ENCODE measurements at places on chromosomes 1 and 21. TPM values are rescaled to one million over a fixed set of nuclear protein-coding genes. Genes with fewer than 3 reads are reported as not detected.

DNA sequence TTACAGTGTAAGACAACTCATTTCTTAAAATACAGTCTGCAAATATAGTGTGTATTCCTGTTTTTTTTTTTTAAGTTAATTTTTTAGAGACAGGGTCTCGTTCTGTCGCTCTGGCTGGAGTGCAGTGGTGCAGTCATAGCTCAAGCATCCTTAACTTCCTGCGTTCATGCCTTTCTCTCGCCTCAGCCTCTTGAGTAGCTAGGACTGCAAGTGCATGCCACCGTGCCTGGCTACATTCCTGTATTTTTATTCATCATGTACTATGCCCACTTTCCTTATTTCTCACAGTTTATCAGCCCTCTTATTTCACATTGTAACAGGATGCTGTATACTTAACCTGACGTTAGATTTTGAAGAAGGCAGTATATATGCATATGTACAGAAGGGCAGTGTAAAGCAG, 26.7 kb downstream of the MIER1 start:
- DNase-seq = no peak

GRCh38 chr1:24909388-24909898, 20.6 kb downstream of the RUNX3 start:
- peak; percentile 65 for DNase-seq

DNA sequence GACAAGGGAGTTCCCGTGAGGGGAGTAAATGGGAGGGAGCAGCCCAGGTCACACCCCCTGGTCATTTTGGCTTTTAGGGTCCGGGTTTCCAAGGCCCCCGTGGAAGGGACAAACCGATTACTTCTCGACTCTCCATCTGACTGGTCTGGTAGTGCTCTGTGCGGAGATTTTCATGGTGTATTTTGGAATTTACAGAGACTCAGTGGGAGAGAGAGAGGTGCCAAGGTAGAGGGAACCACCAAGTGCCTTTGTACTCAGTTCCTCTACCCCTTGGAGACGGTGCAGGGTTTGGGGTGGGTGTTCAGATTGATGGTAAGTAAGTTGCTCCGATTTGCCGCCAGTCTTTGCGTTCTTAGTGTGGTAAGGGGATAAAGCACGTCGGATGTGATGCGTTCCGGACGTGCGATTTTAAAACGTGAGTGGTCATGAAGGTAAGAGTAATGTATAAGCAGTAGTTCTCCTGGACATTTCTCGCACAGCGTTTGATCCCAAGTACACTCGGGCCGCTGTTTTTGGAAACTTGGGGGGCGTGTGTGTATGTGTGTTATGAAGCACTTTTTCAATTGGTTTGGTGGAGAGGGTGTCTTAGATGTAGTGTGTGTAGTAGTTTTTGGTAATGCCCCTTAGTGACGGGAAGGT, 682 bp downstream of the SUCO start:
- peak; percentile 25 for DNase-seq

DNA sequence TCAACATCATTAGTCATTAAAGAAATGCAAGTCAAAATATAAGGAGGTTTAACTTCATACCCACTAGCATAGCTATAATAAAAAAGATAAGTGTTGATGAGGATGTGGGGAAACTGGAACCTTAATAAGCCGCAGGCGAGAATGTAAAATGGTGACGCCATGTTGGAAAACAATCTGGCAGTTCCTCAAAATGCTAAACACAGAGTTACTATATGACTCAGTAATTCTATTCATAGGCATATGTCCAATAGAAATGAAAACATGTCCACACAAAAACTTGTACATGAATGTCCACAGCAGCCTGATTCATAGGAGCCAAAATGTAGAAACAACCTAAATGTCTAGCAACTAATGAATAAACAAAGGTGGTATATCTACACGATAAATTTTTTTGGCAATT, 23.2 kb downstream of the DDX59 start:
- DNase-seq = no peak

GRCh38 chr1:235416662-235417049, 49.4 kb downstream of the TBCE start:
- DNase-seq = peak; percentile 68

DNA sequence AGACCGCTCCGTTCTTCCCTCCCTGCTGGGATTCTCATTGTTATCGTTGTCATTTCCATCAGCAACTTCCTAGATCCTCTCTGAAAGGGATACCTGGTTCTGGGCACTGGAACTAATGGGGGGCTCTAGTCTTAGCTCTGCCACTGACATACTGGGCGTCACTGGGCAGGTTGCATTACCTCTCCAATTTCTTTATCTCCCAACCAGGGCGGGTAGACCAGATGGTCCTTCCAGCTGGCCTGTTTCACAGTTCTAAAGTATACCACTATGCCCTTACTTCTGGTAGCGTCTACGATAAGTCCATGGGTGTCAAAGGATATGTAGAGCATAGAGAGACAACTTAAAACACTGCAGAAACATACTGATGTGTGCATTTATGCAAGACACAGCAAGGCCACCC, 1.4 kb downstream of the GPR37L1 start:
- DNase-seq = no peak

DNA sequence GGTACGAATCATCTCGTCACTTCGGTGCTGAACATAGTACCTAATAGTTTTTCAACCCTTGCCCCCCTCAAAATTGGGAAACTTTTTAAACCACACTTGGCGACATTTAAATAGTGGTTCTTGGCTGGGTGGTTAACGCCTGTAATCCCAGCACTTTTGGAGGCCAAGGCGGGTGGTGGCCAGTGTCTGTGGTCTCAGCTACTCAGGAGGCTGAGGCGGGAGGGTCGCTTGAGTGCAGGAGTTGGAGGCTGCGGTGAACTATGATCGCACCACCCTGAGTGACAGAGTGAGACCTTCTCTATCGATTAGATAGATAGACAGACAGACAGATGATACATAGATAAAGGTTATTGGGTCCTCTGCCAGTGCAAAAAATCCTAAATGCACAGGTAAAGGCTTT, 55.5 kb upstream of the RASAL2 start:
- no peak for DNase-seq

GRCh38 chr1:196513821-196514220, 94.4 kb downstream of the KCNT2 start:
- no peak for DNase-seq

GRCh38 chr1:26373789-26374188, 1.2 kb upstream of the ZNF683 start:
- DNase-seq = no peak

- no peak for DNase-seq
Measured at GRCh38 chr1:27592931-27593677, 10.8 kb downstream of the AHDC1 start.

- DNase-seq = no peak
Measured at GRCh38 chr1:82160036-82160435, 359.3 kb downstream of the ADGRL2 start.

DNA sequence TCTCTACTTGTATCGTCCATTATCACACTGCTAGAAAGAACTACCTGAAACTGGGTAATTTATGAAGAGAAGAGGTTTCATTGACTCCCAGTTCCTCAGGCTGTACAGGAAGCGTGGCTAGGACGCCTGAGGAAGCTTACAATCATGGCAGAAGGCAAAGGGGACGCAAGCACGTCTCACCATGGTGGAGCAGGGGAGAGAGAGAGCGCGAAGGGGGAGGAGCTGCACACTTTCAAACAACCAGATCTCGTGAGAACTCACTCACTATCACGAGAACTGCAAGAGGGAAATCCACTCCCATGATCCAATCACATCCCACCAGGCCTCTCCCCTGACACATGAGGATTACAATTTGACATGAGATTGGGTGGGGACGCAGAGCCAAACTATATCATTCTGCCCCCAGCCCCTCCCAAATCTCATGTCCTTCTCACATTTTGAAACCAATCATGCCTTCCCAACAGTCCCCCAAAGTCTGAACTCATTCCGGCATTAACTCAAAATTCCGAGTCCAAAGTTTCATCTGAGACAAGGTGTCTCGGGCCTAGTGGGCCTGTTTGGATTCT, 8.0 kb downstream of the MMEL1 start:
- no peak for DNase-seq

DNA sequence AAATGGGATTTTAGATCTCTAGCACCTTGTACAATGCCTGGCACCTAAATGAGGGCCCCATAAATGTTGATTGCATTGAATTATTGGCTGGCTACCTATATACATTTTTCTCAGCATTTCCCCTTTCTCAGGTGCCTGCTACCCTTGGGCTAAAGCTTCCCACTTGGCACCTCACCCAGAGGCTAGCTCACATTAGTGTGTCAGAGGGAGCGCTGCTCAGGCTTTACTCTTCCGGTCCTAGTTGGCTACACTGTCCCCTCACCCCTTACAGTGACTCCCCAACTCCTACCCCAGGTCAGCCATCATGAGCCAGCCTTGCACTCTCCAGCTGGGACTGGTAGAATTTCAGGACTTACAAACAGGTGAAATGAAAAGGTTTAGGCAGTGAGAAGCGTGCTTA, 9.5 kb downstream of the TRAF5 start:
- no peak for DNase-seq

- DNase-seq = peak; percentile 79
Measured at GRCh38 chr21:38352536-38353219, 95.9 kb downstream of the KCNJ15 start.

DNA sequence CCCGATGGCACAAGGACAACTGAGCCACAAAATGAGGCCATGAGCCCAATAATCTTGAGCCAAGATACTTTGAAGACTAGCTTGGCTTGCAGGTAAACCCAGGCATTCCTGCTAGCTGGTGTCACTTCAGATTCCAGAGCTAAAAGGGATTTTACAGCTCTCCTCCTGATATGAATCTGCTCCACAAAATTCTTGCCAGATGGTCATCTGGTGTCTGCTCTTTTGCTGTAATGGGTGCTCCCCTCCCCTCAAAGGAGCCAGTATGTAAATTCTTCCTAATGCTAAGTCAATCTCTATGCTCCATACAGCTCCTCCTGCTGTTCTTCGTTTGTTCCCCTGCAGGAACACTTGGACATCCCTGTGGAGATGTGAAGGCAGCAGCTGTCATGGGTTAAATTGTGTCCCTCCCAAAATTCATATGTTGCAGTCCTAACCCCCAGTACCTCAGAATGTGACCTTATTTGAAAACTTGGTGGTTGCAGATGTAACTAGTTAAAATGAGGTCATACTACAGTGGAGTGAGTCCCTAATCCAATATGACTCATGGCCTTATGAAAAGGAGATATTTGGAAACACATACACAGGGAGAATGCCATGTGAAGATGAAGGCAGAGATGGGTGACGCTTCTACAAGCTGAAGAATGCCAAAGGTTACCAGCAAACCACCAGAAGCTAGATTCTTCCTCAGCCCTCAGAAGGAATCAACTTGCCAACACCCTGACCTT, 180.6 kb upstream of the PALMD start:
- DNase-seq = no peak

- DNase-seq = no peak
Measured at GRCh38 chr1:198268784-198269645, 112.2 kb downstream of the NEK7 start.

GRCh38 chr1:100989306-100990077, 36.1 kb downstream of the DPH5 start:
- DNase-seq = no peak

DNA sequence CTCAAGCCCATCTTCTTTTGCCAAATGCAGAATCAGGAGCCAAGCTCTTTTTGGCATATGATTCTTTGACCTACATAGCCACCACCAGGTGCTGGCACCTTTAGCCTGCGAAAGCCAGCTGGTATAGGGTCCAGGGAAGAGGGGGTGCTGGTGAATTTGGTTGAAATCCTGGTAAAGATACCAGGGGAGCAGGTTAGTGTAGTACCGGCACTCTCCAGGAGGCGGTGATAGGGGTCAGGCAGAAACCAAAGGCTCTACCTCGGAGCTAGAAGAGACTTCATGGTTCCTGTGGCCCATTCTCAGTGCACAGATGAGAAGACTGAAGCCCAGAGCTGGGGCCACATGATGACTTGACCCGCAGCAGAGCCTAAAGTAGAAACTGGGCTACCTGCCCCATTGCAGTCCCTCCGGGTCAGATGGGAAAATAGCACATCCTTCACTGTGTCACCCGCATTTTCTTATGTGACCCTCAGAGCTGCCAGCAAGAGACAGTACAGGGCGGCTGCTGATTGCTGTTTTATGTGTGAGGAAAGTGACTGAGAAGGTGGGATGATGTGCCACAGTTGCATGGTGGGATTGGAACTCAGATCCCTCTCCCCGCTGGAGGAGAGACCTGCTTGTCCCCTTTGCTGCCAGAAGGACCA, 36.0 kb upstream of the IL19 start:
- DNase-seq = peak; percentile 46

- DNase-seq = no peak
Measured at GRCh38 chr1:212186427-212187207, 98.6 kb upstream of the PPP2R5A start.

GRCh38 chr1:53372501-53372951, 44.7 kb upstream of the LRP8 start:
- peak; percentile 7 for DNase-seq

- DNase-seq = no peak
Measured at GRCh38 chr1:240031414-240031813, 60.3 kb upstream of the FMN2 start.

GRCh38 chr1:77081834-77082233, 137.4 kb downstream of the PIGK start:
- no peak for DNase-seq

- DNase-seq = no peak
Measured at GRCh38 chr1:48695161-48695560, 81.5 kb downstream of the BEND5 start.

Gene IFNLR1
- 2.7 TPM for polyA plus RNA-seq

Gene TDRD5
- polyA plus RNA-seq = 0.98 TPM

Gene ERG
- 5.1 TPM for polyA plus RNA-seq

Gene RPE65
- polyA plus RNA-seq = not detected

Gene ELAPOR1
- polyA plus RNA-seq = 1.4 TPM

Gene FAM78B
- polyA plus RNA-seq = 0.99 TPM

Gene AMY1A
- not detected for polyA plus RNA-seq
